COR-L47 (cell line): ENCODE measurements at places on chromosomes 2 and 18.

DNA sequence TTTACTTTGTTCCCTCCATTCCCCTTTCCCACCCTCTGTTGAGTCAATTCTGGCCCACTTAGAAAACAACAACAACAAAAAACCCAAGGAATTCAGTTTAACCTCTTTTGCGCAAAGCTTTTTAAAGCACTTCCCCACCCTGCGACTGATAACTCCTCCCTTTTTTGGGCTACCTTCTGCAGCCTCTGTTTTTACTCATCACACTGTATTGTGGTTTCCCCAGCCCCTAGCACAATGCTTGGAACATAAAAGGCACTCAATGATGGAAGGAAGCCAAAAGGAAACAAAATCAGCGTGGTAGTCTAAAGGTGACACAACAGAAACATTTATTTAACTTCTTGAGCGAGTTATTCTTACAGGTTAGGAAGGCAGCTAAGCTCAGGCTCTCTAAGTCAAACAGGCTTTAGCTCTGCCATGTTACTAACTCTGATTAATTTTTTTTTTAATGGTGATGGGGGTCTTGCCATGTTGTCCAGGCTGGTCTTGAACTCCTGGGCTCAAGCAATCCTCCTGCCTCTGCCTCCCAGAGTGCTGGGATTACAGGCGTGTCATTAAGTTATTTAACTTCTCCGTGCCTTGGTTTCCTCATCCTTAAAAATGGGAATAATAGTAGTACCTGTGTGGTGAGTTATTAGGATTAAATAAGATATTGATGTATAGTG is 1.3 kb downstream of the CEP68 start:
- peak; percentile 58 for DNase-seq

- DNase-seq = peak; percentile 92
Observed at GRCh38 chr18:48030616-48031480, 100.4 kb upstream of the SMAD2 start.

GRCh38 chr2:155250800-155251199 is 552.3 kb downstream of the KCNJ3 start:
- DNase-seq = peak; percentile 33

GRCh38 chr2:239908308-239908707 is 116.8 kb downstream of the NDUFA10 start:
- DNase-seq = no peak

GRCh38 chr2:211114826-211115455 is 558.5 kb downstream of the CPS1 start:
- no peak for DNase-seq

- no peak for DNase-seq
Observed at GRCh38 chr2:220192994-220193753, 565.7 kb downstream of the SLC4A3 start.

DNA sequence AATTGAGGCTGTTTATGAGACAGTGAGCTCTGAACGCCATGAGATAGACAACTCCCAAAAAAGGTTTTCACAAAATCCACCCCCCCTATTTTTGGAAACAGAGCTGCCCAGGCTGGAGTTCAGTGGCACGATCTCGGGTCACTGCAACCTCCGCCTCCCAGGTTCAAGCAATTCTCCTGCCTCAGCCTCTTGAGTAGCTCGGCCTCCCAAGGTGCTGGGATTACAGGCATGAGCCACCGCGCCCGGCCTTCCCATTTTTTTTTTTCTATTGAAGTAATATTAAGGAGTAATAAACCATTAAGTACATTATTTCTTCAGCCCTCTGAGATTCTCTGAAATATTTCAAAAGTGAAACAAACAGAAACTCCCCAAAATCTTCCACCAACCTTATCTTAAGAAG is 252.8 kb upstream of the NETO1 start:
- DNase-seq = no peak
